ENCODE measurements at places on chromosomes 2 and 18.

DNA sequence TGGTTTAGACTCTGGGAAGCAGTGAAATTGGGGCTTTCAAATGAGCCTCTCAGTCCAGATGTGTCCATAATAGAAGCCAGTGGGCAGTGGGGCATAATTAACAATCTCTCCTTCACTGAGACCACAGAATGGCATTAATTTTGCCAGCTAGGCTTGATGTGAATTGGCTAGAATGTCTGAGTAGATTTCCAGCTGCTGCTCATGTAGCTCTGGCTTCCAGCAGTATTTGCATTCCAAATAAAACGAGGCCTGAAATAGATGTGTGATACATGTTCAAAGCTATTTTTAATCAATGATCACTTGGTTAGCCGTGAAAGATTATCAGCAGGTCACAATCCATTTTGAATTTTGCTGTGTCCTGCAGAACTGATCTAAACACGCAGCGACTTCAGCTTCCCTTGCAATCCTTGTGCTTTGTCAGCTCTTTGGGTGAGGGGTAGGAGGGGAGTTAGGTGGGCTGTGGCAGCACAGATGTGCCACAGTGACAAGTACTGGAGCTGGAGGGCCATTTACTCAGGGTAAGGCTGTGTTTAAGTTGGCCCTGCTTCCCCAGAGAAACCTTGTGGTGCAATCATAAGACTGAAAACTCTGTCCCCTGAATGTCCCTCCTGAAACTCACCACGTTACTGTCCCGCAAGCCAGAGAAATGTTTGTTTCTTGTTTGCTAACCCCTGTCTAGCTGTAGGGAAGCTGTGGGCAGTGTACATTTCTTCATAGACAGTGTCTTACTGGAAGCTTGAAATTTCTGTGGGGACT, 56.9 kb upstream of the TMEM178A start:
- DNase-seq, result no peak

GRCh38 chr2:19736191-19736831, 165.5 kb downstream of the TTC32 start:
- no peak for DNase-seq

DNA sequence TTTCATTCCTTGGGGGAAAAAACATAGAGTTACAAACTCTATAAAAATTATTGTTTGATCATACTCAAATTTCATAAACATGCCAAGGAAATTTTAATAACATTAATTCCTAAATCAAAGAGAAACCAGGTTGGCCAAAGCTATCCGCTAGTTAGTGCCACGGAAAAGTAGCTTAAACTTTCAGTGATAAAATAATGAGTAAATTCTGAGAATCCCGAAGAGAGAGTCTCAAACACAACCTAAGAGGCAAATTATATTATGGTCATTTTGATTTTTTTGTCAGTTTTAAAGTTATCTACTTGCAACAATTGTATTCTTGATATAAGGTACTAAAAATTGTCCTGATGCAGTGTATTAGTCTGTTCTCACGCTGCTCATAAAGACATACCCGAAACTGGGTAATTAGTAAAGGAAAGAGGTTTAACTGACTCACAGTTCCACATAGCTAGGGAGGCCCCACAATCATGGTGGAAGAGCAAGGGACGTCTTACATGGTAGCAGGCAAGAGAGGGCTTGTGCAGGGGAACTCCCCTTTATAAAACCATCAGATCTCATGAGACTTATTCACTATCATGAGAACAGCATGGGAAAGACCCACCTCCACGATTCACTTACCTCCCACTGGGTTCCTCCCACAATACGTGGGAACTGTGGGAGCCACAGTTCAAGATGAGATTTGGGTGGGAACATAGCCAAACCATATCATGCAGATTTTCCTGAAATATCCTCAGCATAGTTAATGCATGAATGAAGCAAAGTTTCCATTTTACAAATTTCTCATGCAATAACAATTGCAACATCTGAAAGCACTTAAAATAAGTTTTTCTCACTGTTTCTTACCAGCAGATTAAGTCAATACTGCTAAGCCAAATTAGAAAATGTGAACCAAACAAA, 205.9 kb upstream of the STK17B start:
- peak; percentile 72 for DNase-seq

DNA sequence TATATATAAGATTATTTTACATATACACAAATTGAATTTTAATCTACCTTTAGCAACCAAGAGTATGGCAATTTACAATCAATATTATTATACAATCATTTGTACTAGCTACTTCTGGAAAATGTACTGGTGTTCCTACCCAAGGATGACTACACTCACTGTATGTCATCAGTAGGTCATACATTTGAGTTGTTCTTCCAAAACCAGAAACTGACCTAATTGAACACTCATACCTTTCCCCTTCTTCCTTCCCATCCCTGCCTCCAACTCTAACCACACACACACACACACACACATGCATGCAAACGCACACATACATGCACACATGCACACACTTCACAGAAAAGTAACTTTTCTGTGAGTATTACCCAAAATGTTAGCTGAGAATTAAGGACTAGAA, 8.2 kb upstream of the ERCC3 start:
- DNase-seq, result no peak

- DNase-seq, result peak; percentile 16
Measured at GRCh38 chr2:192029089-192029488, 165.6 kb downstream of the TMEFF2 start.

- DNase-seq, result no peak
Measured at GRCh38 chr2:217108575-217109027, 248.7 kb upstream of the TNP1 start.

DNA sequence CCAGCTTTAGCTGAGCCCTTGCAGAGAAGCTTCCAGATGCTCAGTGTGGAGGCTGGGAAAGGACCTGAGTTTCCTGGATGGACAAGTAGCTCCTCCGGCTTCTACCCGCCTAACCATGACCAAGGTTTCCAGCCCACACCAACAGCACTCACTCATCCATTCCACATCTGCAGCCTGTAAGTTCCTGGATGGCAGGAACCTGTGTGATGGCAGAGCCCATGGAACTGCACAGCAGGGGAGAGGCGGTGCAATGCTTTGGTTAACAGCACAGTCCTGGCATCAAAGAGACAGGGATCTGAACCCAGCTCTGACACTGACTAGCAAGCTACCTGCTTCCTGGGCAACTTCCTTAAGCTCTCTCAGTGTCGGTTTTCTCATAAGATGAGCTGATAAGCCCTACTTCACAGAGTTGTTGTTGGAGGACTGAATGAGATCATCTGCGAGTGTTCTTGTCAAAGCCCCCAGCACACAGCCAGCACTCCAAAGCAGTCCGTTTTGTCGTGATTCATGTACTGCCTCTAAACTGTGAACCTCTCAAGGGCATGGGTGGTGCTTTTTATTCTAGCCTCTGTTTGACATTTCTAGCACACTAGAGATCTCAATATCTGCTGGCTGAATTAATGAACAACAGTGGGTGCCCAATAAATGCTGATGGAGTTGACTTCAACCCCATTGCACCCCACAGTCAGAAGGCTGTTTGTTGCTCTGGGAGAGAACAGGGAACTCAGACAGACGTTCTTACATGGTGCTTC, 41.6 kb upstream of the OTOF start:
- DNase-seq, result no peak

- DNase-seq, result peak; percentile 72
Measured at GRCh38 chr18:79575891-79576685, 103.5 kb upstream of the CTDP1 start.

GRCh38 chr2:176997074-176997791, 215.4 kb upstream of the HNRNPA3 start:
- peak; percentile 98 for DNase-seq

GRCh38 chr2:134189009-134189720, 64.7 kb upstream of the MGAT5 start:
- no peak for DNase-seq

- DNase-seq, result no peak
Measured at GRCh38 chr2:188820576-188820975, 153.6 kb upstream of the COL3A1 start.

DNA sequence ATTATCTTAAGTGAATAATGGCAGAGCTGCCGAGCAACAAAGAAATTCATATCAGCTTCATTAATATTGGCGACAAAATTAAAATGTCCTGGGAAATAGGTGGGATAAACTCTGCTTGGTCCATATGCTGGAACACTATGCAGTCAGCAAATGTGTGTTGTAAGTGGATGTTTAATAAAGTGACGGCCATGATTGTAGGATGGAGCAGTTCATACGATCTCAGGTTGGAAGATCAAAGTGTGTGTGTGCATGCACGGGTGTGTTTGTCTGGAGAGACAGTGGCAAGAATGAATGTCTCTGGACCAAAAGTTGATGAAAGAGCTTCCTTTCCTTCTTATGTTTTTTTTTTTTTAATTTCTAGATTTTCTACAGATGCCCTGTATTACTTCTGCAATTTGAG, 14.8 kb downstream of the TWIST2 start:
- no peak for DNase-seq

DNA sequence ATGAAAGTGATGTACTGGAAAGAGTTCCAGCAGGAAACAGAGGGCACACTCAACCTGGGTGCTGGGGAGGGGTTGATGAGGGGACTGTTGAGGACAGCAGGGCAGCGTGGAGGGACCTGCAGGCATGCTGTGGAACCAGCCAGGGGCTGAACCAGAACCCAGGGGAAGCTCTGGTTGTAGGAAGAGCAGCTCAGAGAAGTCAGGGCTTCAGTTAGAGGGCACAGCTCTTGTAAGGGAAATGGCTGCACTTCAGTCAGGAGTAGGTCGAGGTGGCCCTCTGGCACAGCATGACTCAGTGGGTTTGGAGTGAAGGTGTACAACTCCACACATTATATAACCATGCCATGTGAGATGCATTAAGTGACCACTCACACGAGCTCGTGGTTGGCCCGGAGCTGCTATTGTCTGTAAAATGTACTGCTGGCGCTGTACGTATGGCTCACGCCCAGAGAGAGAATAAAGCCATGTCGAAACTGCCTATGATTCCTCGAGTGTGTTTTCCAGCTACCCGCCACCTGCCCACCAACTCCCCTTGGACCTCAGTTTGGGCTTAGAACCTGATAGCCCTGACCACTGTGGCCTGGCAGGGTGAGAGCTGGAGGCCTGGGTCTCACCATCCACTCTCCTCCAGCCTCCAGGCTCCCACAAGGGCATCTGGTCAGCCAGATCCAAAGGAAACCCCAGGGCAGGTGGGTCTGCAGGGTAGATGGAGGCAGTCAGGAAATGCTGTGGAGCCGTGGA, 136.5 kb upstream of the HS6ST1 start:
- no peak for DNase-seq

- DNase-seq, result no peak
Measured at GRCh38 chr2:126756125-126756524, 100.2 kb downstream of the GYPC start.

- DNase-seq, result no peak
Measured at GRCh38 chr2:3527886-3528785, 8.8 kb upstream of the ADI1 start.

GRCh38 chr2:101698844-101699754, 1.6 kb downstream of the MAP4K4 start:
- DNase-seq, result no peak

- no peak for DNase-seq
Measured at GRCh38 chr18:74255131-74255616, 36.6 kb downstream of the CYB5A start.

- peak; percentile 42 for DNase-seq
Measured at GRCh38 chr18:34158881-34159690, 65.6 kb downstream of the NOL4 start.

DNA sequence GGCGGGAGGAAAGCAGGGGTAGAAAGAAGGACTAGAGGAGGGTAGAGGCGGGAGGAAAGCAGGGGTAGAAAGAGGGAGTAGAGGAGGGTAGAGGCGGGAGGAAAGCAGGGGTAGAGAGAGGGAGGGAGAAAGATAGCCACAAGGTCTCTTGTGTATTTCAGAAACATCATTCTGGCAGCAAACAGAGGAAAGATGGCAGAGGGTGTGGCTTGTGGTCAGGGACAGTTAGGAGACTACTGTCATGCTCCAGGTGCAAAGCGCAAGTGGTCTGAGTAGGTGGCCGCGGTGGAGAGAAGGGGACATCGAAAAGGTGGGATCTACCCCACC, 82.4 kb upstream of the TAF1B start:
- DNase-seq, result no peak

- no peak for DNase-seq
Measured at GRCh38 chr2:127630864-127631540, 15.0 kb upstream of the GPR17 start.

DNA sequence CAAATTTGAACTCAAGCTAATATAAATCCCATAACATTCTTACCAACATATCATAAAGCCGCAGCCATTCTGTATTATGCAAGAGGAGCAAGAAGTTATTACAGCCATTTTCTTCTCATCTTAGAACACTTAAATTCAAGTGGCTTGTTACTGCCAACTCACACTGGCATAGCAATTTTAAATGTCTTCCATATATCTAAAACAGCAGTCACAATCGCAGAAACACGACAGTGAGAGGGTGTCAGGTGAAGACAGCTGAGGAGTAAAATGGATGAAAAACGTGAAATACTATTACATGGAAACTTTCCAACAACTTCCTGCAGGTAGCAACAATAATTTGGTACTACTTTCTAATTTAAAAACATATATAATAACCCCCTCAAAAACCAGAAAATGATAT, 17.9 kb downstream of the PPP3R1 start:
- DNase-seq, result no peak

DNA sequence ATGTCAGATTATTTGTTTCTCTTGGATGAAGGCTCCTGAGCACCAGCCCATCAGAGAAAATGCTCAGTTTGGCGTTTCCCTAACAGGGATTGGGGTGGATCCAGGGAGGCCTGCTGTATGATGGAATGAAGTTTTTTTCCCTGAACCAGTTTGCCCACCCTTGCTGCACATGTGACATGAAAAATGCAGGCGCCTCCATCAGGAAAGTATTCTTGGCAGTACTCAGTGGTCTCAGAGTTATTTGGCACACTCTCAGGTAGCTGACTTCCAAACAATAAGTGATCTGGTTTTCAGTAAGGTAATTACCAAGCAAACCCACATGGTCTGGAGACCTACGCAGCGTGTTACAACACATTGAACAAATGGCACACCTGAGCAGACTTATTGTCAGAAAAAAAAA, 254.9 kb downstream of the PAX3 start:
- no peak for DNase-seq

- peak; percentile 70 for DNase-seq
Measured at GRCh38 chr2:114022360-114023085, 132.6 kb downstream of the ACTR3 start.

- DNase-seq, result peak; percentile 13
Measured at GRCh38 chr18:72672364-72673184, 128.4 kb upstream of the CBLN2 start.

- no peak for DNase-seq
Measured at GRCh38 chr18:76356666-76357065, 138.4 kb downstream of the ZNF516 start.

- no peak for DNase-seq
Measured at GRCh38 chr18:31030574-31031278, 11.8 kb downstream of the DSC3 start.

- DNase-seq, result no peak
Measured at GRCh38 chr2:233115741-233116140, 55.6 kb downstream of the INPP5D start.

DNA sequence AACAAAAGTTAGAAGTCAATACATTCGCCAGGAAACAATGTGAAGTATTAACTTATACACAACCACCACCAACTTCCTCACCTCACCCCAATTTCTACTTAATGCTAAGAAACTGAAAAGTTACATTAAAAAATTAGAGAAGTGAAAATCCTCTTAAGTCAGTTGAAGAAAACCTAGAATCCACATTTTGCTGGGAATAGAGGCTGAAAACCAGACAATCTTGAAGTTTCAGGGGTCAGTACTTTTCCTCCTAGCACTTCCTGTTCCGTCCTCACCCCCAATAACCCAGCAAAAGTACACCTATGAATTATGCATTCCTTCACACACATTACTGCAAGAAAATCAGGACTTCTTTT, 6.3 kb downstream of the YES1 start:
- DNase-seq, result no peak

GRCh38 chr2:217787160-217787877, 215.5 kb downstream of the TNS1 start:
- DNase-seq, result no peak

Data from fibroblast of skin of right biceps (primary cell).